ENCODE measurements at places on chromosomes 12 and 14.

DNA sequence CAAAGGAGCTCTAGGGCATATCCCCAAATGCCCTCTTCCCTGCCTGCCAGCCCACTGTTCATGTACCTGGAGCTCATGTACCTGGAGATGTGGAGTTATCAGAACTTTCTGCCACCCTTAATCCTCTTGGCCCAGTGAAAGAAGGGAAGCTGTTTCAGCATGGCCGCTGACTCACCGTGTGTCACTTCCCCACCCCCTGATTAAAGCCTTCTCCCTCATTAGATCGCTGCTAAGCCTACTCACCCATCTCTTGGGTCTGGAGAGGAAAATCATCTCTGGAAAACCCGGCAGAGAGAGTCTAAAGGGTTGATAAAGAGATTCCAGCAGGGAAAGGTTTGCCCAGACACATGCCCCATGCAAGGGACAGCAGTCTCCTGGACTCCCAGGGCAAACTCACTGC is 4.5 kb upstream of the LTBP2 start:
- no peak for DNase-seq

- DNase-seq, result no peak
Observed at GRCh38 chr12:182381-182892, 31.5 kb downstream of the SLC6A12 start.

GRCh38 chr12:51270067-51270950 is at the start of gene SMAGP:
Gene SMAGP (minus strand): TSS chr12:51270415. CDS start chr12:51269278, 1,137 bp downstream.
- no peak for DNase-seq

- no peak for DNase-seq
Observed at GRCh38 chr12:71782017-71782416, 27.4 kb downstream of the RAB21 start.

DNA sequence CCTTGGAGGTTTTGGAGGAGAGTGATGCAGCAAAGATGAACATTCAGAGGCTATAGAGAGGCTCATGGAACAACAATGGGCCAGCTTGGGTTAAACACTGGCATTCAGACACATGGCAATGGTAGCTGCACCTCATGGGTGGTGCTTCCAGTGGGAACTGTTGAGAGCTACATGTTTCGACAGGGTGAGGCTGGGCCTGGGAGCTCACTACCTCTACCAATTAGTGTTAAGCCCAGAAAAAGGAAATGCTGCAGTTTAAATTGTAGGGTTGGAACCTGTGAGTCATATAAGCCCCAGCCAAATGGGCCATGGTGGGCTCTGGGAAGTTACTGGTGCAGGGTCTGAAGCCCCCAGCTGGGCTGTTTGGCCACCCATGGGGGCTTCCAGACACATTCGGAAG is 279.7 kb downstream of the ZFP36L1 start:
- no peak for DNase-seq

GRCh38 chr12:82130762-82131161 is 227.4 kb downstream of the CCDC59 start:
- DNase-seq, result no peak

DNA sequence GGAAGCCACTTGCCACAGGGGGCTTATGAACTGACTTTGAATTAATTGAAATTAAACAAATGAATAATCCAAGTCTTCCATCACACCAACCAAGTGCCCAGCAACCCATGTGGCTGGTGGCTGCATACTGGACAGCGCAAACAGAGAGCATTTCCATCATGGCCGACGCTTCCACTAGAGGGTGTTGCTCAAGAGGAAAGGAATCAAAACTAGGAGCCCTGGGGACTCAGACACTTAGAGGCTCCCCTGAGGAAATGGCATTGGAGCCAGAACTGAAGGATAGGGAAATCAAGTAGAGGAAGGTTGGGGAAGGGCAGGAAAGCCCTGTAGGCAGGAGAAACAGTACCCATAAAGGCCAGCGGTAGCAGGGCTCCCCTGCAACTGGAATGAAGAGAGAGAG is 50.6 kb upstream of the NUAK1 start:
- DNase-seq, result no peak

- no peak for DNase-seq
Observed at GRCh38 chr12:57864442-57865083, 18.0 kb upstream of the CTDSP2 start.

DNA sequence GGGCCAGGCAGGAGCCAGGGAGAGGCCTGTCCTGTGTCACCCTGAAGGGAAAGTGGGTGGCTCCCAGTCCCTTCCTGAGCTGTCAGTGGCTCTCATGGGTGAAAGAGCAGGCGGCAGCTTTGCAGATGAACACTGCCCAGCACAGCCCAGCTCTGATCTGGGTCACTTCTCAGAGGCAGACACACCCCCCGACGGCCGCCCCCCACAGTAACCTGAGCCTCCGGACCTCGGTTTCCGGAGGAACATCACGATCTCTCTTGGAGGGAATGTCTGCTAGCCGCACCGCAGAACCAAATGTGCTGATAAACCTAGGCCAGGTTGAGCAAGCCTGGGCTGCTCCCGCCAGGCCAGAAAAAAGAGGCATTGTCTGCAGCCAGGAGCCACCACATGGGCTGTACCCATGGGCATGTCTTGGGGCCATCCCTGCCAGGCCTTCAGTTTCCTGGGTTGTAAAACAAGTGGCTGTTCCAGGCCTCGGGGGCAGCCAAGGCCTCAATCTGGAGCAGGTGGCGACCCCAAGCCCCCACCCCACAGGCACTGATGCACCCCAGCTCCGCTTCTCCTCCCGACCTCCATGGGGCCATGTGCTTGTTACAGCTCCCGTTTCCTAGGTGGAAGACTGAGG is 57.6 kb downstream of the NCOR2 start:
- DNase-seq, result peak; percentile 44

DNA sequence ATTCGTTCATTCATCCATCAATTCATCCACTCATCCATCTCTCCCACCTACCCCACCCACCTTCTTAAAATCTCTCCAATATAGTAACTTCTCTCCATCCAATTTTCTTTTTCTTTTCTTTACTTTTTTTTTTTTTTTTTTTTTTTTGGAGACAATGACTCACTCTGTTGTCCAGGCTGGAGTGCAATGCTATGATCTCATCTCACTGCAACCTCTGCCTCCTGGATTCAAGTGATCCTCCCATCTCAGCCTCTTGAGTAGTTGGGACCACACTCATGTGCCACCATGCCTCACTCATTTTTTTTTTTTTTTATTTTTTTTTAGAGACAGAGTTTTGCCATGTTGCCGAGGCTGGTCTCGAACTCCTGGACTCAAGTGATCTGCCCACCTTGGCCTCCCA is 118.4 kb downstream of the SUDS3 start:
- DNase-seq, result no peak

DNA sequence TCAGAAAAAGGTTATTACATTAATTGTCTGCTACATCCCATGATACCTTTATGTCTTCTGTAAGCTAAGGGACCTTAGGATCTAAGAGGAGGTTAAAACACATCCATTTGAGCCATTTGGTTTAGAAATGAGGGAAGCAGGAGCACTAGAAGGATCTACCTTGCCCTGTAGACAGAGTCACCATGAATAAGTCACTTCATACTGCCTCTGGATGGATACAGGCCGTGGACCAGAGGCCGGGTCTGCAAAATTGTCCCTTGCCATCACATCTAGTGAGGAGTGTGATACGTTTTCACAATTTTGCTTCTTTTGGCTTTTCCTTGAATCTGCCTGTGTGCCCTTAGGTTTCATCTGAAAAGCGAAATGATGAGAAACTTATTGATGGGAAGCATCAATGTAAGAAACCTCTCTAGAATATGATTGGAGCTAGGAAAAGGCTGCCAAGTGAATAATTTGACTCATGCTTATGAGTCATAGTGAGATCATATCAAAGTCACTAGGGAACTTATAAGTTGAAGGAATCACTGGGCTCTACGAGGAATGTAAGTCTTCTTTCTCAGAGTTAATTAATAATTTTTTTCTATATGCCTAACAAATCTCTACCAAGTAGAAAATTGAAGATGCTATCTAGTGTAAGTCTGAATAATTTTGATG is 10.8 kb downstream of the GLRX5 start:
- no peak for DNase-seq

GRCh38 chr12:109752117-109753053 is 38.8 kb downstream of the FAM222A start:
- peak; percentile 6 for DNase-seq

DNA sequence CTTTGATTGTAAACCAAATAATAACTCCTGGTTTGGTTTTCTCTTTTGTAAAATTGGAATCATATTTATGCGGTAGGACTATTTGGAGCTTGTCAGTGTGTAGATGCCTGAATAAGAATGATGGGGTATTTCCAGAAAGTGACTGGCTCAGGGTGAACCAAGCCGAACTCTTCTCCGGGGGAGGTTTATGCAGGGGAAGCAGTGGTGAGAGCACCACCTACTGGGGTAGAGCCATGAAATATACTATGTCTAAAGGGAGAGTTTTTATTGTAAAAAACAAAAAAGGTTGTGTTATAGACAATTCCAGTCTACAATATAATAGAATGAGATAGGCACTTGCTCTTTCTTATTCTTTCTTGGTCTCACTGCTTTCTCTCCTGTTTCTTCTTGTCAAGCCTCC is 222.9 kb upstream of the SLC16A7 start:
- DNase-seq, result no peak

GRCh38 chr12:118307069-118307954 is 65.4 kb downstream of the TAOK3 start:
- DNase-seq, result no peak

GRCh38 chr12:132373901-132374611 is 44.7 kb upstream of the GALNT9 start:
- peak; percentile 3 for DNase-seq

DNA sequence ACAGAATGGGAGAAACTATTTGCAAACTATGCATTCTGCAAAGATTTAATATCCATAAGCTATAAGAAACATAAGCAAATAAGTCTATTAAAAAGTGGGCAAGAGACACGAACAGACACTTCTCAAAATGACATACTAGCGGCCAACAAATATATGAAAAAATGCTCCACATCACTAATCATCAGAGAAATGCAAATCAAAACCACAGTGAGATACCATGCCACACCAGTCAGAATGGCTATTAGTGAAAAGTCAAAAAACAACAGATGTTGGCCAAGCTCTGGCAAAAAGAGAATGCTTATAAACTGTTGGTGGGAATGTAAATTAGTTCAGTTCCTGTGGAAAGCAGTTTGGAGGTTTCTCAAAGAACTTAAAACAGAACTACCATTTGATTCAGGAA is 121.3 kb downstream of the KCNMB4 start:
- no peak for DNase-seq

DNA sequence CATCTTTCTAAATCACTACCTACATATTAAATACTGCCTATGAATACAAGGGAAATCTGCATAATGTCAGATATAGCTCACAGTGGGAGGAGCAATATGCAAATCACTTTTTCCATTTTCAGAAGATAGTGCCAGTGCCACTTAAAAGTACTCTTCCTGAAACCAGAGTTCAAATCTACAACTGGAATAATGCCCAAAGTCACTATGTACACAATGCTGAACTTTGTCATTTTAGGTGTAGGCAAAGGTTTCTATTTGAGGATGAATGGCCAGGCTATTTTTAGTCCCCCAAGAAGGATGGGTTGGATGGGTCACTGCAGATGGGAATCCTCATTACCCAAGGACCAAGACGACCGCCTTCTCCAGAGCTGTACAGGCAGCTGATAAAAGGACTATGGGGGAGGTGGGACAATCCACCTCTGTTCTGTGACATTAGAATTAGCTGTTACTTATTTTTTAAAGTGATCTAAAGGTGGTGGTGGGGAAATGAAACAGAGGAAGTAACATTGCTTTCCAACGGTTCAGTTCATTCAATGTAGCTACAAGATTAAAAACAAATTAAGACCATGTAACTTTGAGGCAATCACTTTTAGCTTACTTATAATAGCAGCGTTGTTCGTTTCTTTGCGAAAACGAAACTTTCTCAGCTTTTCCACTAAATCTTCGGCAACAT is 5.6 kb downstream of the GMFB start:
- DNase-seq, result no peak

DNA sequence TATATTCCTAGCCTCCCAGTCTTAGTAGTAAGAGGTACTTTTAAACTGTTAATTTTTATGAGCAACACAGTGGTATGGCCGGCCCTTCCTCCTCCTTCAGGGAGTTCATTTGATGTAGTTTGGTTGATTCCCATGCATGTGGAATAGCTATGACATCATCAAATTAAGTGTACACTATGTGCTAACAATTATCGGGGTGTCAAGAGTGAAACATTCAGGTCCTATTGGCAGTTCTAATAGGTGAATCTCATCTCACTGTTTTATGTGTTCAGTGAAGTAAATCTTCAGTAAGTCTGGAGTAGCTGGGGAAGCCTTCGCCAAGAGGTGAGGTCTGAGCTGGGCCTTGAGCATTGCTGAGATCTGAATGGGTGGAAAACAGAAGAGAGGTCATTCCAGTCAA is 656.5 kb downstream of the DIO2 start:
- no peak for DNase-seq

GRCh38 chr14:32707742-32708500 is 230.8 kb upstream of the NPAS3 start:
- DNase-seq, result no peak

DNA sequence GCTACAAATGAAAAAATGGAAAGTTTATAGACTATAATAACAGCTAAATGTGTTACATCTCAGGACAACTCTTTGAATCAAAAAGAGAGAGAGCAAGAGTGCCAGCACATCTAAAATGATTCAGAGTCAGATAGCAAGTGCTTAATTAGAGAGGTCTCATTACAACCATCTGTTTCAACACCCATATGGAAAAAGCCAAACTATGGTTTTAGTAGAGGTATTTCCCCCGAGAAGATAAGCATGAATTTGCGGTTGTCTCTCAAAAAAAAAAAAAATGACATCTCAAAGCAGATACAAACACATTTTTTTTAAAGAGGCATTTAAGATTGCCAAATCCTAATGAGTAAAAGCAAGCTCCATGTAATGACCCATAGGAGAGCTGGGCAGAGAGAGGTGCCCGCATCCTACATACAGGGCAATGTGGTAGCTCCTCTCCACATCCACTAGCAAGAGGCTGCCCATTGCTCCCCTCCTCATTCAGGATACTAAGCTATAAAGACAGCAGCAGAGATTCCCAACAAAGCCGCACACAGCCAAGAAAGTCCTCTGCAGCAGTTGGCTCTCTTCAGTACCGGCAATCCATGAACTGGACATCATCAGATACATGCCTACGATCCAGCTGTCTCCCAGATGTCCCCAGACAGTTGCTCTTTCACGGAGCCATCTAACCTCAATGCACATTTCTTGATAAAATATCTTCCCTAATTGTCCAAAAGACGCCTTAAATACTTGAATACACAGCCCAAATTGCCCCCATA is 100.4 kb downstream of the EFCAB11 start:
- DNase-seq, result no peak

DNA sequence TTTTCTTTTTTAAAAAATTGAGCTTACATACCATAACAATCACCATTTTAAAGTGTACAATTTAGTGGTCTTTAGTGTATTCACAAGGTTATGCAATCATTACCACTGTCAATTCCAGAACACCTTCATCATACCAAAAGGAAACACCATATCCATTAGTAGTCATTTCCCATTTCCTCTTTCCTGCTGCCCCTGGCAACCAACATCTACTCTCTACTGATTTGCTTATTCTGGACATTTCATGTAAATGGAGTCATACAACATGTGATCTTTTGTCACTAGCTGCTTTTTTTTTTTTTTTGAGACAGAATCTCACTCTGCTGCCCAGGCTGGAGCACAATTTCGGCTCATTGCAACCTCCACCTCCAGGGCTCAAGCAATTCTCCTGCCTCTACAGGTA is 66.8 kb upstream of the CFL2 start:
- DNase-seq, result no peak
